OCI-LY7 (cell line): ENCODE measurements at places on chromosomes 2 and 18. TPM values are rescaled to one million over a fixed set of nuclear protein-coding genes. Genes with fewer than 3 reads are reported as not detected.

RAB17 gene
- total RNA-seq, result not detected in 2 replicates

SRD5A2 gene
- not detected in 2 replicates for total RNA-seq

EHD3 gene
- total RNA-seq, result 2.5 and 3.4 TPM in 2 replicates

ACADL gene
- total RNA-seq, result not detected in 2 replicates

TMEM178A gene
- total RNA-seq, result 0.38 and 0.52 TPM in 2 replicates

MC4R gene
- total RNA-seq, result not detected in 2 replicates

GRCh38 chr2:191721331-191721730 is 43.4 kb downstream of the NABP1 start:
- no peak for DNase-seq

DNA sequence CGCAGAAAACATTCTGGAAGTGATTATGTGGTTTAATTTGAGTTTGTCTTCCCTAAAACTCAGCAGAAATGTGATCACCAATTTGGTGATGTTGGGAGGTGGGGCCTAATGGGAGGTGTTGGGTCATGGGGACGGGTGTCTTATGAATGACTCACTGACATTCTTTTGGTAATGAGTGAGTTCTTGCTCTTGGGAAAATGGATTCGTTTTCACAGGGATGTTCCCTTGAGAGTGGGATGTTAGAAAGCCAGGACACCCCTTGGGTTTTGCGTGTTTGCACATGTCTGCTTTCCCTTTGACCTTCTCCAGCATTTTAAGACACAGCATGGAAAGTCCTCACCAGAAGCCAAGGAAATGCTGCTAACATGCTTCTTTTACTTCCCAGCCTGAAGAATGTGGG is 321.5 kb upstream of the NT5C1B start:
- no peak for DNase-seq

GRCh38 chr18:57210716-57211411 is 64.0 kb downstream of the BOD1L2 start:
- DNase-seq, result no peak

DNA sequence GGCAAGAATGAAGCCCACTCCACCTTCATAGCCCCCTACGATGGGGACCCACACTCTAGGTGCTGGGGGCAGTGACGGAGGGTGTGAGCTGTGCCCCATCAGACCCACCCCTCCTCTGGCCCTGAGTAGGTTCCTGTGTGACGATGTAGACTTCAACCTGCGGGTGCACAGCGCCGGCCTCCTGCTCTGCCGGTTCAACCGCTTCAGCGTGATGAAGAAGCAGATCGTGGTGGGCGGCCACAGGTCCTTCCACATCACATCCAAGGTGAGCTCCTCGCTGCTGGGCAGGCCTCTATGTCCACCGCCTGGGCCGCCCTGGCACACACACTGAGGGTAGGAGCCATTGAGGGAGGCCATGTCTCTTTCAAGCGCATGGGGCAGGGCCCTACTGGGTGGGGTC is 34.9 kb downstream of the NTSR2 start:
- no peak for DNase-seq

GRCh38 chr2:177568390-177568789 is 175.8 kb downstream of the AGPS start:
- DNase-seq, result no peak

DNA sequence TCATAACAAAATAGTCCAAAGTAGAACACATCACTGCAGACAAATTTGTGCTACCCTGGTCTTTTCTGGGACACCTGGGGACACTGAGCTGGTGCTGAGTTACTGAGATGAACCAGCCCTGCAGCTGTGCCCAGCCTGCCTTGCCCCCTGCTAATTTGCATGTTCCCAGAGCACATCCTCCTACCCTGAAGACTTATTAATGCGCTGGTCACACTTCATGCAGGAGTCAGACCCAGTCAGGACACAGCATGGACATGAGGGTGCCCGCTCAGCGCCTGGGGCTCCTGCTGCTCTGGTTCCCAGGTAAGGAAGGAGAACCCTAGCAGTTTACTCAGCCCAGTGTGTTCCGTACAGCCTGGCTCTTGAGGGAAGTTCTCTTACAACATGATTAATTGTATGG is 1518.3 kb downstream of the RPIA start:
- peak; percentile 81 for DNase-seq

DNA sequence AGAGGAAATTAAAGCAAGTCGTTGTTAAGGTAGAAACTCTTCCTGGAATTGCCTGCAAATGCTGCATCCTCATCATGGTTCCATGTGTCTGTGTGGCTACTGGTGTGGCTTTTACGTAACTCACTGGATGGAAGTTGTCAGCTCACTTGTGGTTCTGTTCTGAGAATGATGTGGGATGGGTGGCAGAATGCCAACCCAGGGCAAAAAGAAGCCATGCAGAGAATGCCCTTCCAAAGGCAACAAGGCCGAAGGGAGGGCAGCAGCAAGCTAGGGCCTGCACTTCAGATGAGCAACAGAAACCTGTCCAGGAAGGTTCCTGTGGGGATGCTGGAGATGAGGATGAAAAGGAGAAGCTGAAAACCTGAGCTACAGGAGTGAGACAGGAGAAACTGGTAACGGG is 10.4 kb upstream of the NAPG start:
- DNase-seq, result no peak

- no peak for DNase-seq
Measured at GRCh38 chr18:75335511-75335910, 92.0 kb downstream of the SMIM21 start.

GRCh38 chr18:48100651-48101165 is 170.2 kb upstream of the SMAD2 start:
- no peak for DNase-seq

DNA sequence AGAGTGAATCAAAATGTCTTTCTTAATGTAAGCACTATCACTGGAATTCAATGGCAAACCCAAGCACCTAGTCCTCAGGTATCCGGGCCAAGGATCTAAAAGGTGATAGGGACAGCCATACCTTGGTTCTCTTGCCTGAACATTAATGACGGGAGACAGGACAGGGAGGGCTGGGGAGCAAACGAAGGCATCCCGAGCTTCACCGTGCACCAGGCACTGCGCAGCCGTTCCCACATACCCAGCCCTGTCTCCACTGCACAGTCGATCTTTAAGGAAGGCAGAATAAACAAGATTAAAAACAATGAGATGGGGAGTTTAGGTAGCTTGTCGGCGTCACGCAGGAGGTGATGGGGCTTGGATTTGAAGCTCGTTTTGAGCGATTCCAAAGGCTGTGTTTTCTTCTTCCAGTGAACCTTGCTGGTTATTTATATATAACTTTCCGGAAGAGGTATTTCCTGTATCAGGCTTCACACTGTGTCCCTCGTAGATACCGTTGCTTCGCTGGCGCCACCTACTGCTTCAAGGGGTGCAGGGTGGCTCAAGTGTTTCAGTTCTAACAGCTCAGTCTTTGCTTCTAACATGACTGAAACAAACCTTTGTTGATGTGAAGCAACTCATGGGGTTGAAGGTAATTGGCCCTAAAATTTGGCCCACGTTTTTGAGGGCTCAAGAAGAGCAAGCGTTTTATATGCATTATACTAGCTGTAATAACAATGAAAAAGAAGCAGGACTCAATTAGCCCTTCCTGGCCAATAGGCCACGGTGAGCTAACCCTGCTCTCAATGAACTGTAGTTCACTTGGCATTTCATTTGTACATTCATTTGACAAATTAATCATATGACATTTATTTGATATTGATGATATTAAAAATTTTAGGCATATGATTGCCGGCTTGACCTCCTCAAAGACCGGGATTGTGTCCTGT is 77.4 kb downstream of the DCDC2C start:
- peak; percentile 68 for DNase-seq

GRCh38 chr2:218658671-218659257 is 659 bp downstream of the ZNF142 start:
- peak; percentile 79 for DNase-seq

- no peak for DNase-seq
Measured at GRCh38 chr2:144826105-144826504, 306.2 kb upstream of the ZEB2 start.

DNA sequence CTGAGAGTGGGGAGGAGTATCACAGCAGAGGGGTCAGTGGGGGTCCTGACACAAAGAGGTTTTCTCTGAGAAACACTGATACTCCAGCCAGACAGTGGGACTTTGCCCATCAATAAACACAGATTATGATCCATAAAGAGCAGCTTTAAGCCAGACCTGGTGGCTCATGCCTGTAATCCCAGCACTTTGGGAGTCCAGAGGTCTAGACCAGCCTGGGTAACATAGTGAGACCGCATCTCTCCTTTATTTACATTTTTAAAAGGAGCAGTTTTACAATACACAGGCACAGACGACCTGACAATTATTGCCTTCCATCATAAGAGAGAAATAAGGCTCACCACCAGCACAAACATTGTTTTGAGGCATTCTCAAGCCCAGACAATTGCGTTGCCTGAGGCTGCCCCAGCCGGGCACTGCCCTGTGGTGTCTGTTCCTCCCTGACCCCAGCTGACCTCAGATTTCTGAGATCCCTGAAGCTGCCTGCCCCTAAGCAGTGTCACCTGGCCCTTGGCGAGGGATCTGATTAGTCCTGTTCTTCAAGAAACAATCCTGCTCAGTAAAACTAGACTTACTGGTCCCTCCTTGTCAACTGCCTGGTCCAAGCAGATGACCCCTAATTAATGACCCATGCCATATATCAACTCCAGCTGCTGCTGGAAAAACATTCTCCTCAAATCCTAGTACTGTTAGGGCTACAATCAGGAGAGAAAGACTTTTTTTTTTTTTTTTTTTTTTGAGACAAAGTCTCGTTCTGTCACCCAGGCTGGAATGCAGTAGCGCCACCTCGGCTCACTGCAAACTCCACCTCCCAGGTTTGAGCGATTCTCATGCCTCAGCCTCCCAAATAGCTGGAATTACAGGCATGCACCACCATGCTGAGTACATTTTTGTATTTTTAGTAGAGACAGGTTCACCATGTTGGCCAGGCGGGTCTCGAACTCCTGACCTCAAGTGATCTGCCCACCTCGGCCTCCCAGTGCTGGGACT is 59.4 kb upstream of the SOS1 start:
- DNase-seq, result no peak

DNA sequence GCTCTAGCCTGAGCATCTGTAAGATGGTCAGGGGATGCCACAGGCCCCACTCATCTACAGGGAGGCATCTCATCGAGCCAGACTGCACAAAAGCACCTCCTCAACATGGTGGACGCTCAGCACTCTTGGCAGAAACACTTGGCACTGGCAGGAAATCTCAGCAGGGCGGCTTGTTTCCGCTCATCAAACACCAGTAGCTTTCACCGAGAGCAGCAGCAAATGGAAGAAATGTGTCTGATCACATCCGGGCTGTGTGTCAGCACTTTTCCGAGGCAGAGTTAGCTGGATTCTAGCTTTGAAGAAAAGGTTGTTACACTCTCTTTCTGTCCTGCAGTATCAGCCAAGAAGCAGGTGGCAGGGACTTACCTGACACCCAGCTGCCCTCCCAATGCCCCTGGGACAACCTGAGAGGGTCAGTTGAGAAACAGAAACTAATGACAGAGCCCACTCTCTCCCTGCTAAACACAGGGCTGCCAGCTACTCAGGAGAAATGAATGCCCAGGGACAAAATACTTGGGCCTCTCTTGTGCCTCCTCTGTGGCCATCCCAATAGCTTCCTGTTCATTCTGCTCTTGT is 68.9 kb upstream of the FZD7 start:
- no peak for DNase-seq

GRCh38 chr2:73285159-73285739 is 971 bp upstream of the FBXO41 start:
- DNase-seq, result peak; percentile 90

- DNase-seq, result no peak
Measured at GRCh38 chr18:76405681-76406356, 89.2 kb downstream of the ZNF516 start.

- DNase-seq, result no peak
Measured at GRCh38 chr2:207704078-207704477, 7.4 kb upstream of the CCNYL1 start.
